ENCODE measurements at places on chromosomes 2 and 18.
A peak's percentile ranks its signal among the peaks of the same experiment; 100 is the strongest.

DNA sequence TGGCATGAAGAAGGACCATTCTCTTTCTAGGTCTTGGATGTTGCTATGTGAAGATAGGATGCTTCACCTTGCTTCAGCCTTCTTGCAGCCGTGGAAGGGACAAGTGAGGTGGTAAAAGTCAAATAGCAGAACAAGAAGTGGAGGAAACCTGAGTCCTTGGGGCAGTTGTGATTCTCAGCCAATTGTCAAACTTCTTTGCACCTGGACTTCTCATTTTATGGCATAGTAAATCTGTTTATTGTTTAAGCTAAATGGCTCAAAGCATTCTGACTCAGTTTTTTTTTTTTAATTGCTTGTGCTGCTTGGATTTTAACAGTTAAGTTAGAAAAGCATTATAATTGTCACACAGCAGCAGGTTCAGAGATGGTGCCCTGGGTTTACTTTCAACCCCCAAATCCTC lies 33.0 kb upstream of the ST6GAL2 start:
- no peak for DNase-seq

GRCh38 chr2:8658064-8658862 lies 23.6 kb upstream of the ID2 start:
- DNase-seq, result no peak

- DNase-seq, result peak; percentile 11
Observed at GRCh38 chr2:159616286-159616701, at the start of gene BAZ2B. Gene BAZ2B, minus strand, starts transcription at chr2:159616548. Its CDS starts 137,829 bp downstream, at chr2:159478719.

DNA sequence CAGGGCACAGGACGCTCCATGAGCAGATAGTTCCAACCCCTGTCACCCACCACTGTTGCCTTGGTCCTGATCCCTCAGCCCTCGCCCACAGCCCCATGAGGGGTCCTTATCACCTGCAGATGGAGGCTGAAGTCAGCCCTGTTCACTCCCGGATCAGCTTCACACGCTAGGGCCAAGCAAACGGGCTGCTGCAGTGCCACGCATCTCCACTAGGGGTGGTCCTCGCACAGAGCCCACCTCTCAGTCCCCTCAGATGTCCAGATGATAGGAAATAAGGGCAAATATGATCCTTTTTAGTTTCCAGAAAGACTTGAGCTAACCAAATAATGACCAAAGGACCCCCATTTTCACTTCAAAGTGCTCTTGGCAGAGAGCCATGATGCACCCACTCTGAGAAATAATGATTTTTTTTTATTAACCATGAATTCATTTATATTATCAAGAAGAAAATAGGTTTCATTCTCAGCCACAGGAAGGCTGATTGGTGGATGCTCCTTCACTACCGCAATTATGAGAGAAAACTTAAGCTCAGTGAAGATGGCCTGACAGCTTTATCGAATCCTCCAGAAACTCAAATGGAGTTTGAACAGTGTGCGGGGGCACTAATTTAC lies 71.9 kb upstream of the KLHL29 start:
- no peak for DNase-seq

DNA sequence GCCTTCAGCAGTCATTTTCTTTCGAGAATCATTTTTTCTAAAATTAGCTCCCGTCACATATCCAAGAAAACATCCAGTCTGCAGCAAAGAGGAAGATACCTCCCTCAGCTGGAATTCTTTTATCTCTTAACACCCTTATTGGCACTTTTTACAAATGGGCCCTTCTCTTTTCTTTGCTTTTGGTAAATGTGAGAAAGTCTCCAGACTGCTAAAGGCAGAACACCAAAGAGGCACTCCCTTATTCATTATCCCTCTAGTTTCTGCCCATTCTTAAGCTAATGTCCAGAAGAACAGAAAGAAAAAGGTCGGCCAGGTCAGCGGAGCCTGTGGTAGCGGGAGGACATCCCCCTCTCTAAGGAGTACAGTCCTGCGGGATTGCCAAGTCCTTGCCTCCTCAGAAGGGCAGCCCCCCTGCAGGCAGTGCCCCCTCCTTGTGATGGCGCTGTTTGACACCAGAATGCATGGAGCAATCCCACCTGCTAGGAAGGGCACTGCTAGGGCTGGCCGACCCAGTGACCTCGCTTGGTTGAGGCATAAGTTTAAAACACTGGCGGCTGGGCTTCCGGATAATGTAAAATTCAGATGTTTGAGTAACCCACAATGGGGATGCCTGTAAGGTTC lies 34.0 kb downstream of the ST6GAL2 start:
- DNase-seq, result no peak

DNA sequence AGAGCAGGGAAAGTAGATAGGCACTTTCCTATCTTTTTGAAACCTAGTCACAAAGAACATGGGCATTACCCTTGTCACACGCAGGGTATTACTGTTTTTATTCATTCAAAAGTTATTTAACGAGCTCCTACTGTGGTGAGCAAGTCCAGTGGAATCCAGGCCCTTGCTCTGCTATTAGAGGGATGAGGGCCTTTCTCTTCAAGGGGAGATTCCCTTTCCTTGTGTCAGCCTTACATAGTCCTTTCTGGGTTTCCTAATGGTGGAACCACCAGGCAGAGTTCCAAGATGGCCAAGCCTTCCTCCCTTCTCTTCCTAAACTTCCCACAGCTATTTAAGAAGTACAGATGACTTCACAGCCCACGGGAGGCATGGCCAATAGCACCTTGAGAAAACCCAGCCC lies 64.6 kb downstream of the SPTBN1 start:
- DNase-seq, result no peak

DNA sequence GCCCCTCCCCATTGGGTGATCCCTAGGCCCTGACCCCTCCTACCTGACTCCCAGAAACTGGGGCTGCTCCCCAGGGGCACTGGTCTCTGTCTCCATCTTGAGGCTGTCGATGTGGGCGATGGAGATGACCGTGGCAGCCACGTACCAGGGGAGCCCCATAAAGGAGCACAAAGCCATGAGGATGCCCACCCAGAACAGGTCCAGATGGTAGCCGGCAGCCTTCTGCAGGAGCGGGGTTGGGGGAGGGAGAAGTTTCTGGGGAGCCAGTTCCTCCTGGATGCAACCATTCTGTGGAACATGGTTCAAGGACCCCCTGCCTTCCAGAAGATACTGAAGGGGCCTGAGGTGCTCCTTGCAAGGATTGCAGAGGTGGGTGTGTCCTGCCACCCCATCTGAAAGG lies 34.0 kb downstream of the MTHFD2 start:
- DNase-seq, result no peak

- DNase-seq, result no peak
Observed at GRCh38 chr2:131152074-131152473, 46.9 kb downstream of the PLEKHB2 start.

GRCh38 chr18:5707586-5707985 lies 163.8 kb upstream of the EPB41L3 start:
- DNase-seq, result no peak

GRCh38 chr2:180583441-180584140 lies 396.8 kb upstream of the UBE2E3 start:
- DNase-seq, result no peak

- no peak for DNase-seq
Observed at GRCh38 chr2:118050386-118050785, 36.5 kb upstream of the CCDC93 start.

- DNase-seq, result no peak
Observed at GRCh38 chr18:48521723-48522122, 17.1 kb upstream of the CTIF start.

- peak; percentile 82 for DNase-seq
Observed at GRCh38 chr2:26772064-26773001, 8.2 kb downstream of the SLC35F6 start.

DNA sequence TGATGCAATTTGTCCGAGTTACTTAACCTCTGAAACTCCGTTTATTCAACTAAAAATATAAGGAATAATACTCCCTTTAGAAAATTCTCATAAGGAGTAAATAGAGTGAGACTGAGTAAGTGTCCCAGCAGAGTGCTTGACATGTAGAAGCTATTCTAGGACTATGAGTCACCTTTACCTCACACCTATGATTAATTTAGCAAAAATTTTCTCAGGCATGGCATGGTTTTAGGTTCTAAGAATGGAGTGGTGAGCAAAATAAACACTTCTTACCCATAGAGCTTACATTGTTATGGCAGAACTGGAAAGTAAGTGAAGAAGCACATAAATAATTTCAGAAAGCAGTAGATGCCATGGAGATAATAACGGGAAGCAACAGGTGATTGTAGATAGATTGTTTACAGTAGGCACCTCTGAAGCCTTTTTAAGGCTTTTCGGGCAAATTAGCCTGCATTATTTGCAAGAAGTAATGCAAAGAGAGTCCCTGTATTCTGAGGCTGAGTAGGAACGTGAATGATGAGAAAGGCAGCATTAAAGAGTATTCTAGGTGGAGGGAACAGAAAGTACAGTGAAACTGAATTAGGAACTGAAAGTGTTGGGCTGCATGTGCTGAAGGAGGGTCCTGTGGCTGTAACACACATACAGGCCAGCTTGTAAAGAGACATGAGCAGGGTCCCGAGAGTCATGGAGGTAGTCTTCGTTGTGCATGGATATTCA lies 209.2 kb downstream of the ZNF407 start:
- peak; percentile 5 for DNase-seq

DNA sequence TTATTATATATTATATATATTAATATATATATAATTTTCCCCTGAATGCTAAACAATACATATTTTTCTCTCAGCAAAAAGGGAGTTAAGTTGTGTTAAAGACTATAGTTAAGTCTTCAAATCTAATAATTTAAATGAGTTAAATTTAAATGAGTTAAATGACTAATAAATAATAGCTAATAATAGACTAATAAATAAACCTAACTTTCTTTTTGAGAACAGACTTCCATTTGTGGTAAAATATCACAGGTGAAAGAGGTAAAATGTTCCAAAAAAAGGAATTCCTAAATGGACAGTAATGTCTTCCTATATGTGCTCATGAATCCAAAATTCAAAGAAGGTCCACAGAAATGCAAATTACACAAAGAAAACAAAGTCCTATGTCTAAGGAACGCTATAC lies 74.6 kb downstream of the SLC25A12 start:
- DNase-seq, result no peak

DNA sequence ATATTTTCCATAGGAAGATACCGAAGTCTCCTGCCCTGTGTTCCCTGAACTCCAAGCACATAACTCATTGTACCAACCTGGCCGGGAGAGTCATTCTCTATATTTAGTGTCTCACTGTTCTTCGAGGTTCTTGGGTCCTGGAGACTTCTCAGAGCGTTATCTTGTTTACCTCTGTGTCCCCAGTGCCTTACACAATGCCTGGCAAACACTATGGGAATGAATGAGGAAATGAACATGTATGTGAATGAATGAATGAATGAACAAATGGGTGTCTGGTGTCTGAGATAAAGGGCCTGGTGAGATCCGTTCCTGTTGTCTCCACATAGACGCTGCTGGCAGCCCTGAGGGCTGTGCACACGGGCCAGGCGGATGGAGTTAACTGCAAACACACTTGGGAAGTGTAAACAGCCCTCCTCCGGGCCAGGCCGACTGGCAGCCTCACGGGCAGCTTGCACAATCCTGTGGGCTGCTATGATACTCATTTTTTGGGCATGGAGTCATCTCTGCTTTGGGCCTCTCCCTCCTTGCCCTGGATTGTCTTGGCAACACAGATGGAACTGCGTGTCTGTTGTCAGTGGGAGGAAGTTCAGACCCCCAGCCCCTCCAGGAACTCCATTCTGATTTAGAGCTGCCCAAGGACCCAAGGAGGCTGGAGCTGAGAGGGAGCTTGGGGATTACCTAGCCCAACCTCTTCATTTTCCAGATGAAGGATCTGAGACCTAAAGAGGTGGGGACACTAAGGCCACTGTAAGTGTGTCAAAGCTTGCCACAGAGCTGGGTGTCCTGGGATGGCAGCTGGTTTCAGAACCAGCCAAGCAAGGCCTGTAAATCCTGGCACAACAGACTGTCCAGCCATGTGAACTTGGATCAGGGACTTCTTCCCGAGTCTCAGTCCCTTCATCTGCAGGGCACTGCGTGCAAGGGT lies 124.4 kb downstream of the INHBB start:
- DNase-seq, result peak; percentile 91

GRCh38 chr2:131126436-131126835 lies 21.3 kb downstream of the PLEKHB2 start:
- no peak for DNase-seq

DNA sequence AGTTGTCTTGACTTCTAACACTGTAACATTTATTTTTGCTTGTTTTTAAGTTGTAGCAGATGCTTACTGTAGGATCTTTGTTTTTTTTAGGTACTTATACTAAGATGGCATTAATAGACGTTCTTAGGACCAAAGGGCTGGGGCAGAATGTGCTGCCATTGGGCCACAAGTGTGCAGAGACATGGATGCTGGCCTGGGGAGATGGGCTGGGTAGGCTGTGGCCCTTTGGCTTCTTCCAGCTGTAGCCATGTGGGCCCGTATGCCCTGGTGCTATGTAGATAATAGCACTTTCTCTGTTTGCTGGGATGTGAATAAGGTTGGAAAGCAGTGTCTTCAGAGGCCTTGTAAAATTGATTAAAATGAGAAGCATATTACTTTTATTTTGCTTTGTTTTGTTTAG lies 18.8 kb downstream of the RAB31 start:
- no peak for DNase-seq

GRCh38 chr18:39721712-39722111 lies 2156.1 kb upstream of the CELF4 start:
- DNase-seq, result no peak

DNA sequence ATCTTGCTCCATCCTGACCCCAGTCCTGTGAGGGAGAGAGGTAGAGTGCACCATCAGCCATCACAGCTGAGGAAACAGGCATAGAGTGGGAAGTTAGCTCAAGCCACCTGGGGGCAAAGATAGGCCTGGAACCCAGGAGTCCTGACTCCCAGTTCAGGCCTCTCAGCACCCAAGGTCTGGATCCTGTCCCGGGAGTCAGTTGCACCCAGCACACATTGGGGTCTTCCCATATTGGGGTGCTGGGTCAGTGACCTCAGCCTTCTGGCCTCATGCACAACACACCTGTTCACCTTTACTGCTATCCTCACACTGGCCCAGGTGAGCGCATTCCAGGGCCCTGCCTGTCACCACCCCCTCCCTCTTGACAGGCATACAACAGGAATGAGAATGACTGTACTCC lies 24.7 kb downstream of the ST8SIA5 start:
- no peak for DNase-seq

GRCh38 chr18:49666045-49666775 lies 104.4 kb downstream of the LIPG start:
- no peak for DNase-seq

GRCh38 chr2:8626572-8626971 lies 55.3 kb upstream of the ID2 start:
- DNase-seq, result no peak

- no peak for DNase-seq
Observed at GRCh38 chr2:217063238-217063755, 203.4 kb upstream of the TNP1 start.

GRCh38 chr2:142769761-142770160 lies 107.7 kb upstream of the KYNU start:
- DNase-seq, result no peak

- peak; percentile 66 for DNase-seq
Observed at GRCh38 chr2:237732790-237733381, 65.7 kb upstream of the RBM44 start.

GRCh38 chr2:184394642-184395041 lies 203.7 kb upstream of the ZNF804A start:
- no peak for DNase-seq

GRCh38 chr2:30686000-30686399 lies 121.2 kb downstream of the CAPN13 start:
- no peak for DNase-seq

All from T47D (cell line).